ENCODE measurements at places on chromosomes 2 and 18. TPM values are rescaled to one million over a fixed set of nuclear protein-coding genes. Genes with fewer than 3 reads are reported as not detected.

LBH gene
- 87.4 TPM for total RNA-seq

HADHB gene
- total RNA-seq = 117 TPM

PRKRA gene
- total RNA-seq = 52.5 TPM

DNA sequence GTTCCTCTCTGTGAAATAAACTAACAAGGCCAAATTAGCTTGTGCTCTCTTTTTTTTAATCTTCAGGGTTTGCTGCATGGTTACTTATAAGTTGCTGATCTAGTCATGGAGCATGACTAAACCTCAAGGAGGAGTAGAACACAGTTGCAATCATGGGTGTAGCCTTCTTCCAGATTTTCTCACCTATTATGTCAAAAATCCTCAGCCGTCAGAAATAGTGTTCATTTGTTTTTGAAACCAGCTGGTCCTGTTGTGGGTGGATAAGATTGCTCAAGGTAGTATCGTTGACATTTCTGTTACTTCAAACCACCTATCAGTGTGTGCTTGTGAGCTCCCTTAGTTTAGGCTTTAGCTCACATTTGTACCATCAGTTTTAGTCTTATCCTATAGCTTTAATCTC is 11.2 kb downstream of the RELCH start:
- no peak for DNase-seq

DNA sequence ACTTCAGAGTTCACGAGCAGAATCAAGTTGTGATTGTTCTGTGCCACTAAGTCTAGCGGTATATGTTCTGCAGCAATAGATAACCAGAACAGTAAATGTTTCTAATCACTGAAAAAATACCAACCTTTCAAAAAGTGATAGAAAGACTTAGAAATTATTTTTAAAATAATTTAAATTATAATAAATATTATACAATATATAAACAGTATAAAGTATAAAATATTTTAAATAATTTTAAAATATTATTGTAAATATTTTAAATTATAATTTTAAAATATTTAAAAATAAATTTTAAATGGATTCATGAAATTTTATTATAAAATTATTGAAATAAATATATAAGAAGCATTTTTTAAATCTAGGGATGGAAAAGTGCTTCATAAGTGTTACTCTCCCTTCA is 126.3 kb upstream of the ID2 start:
- no peak for DNase-seq

DNA sequence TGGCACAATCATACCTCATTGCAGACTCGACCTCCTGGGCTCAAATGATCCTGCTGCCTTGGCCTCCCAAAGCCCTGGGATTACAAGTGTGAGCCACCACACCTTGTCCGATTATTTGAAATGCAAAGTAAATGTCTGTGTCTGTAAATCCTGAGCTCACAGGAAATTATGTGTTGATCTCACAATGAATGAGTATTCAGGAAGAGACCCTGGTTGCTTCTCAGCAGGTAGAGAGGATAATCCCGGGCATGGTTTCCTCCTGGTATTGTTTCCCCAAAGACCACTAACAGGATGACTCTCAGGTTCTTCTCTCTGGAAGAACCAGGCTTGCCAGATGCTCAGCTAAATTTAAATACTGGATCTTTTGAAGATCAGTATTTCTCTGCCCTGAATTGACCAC is 147.6 kb downstream of the LDLRAD4 start:
- DNase-seq = no peak

GRCh38 chr2:20653695-20654534 is 3.0 kb upstream of the HS1BP3 start:
- no peak for DNase-seq
